ENCODE measurements at places on chromosomes 2 and 18.

GRCh38 chr2:30253873-30254684 lies 22.7 kb downstream of the LBH start:
- DNase-seq, result no peak

- DNase-seq, result no peak
Measured at GRCh38 chr2:26672818-26673393, 19.6 kb upstream of the KCNK3 start.

GRCh38 chr2:157747695-157748370 lies 119.2 kb upstream of the ACVR1C start:
- no peak for DNase-seq

DNA sequence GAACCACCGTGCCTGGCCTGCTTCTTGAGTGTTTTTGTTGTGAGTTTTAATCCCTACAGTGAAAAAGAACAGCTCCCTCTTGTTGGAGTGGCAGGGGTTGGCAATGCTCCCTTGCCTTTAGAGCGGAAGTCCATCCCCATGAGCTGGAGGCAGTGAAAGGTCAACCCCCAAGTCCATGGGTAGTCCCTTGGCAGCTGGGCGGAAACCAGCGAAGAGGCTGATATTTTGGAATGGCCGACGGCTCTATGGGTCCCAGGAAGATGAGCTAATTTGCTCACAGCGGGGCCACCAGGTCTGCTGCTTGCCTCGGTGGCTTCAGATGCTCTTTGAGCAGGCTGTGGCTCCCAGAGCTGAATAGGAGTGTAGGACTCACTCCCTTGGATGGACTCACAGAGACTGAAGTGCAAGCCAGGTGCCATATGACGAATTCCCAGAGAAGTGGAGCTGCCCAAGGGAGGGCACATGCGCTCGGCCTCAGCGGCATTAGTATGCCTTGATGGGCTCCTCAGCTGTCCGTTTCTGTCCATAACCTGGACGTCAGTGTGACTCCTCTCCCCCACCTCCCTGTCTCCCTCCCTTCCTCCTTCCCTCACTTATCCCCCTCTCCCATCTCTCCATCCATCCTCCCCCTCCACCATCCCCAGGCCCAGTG lies 25.4 kb upstream of the RHOB start:
- DNase-seq, result no peak

GRCh38 chr2:36578343-36579296 lies 19.3 kb downstream of the FEZ2 start:
- DNase-seq, result no peak

DNA sequence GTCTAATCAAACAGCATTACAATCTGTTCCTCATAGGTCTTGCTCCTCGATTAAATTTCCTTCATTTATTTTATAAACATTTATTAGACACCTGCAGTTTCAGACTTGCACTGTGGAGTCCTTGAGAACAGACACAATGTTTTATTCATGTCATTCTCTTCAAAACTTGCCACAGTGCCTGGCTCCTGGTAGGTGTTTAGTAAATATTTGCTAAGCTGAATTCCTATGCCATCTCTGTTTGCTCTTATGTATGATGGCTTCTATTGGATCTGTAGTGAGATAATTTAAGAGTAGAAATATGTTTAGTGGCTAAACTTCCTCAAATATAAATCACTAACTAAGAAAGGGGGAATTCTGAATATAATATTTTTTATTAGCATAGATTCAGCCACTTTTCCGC lies 61.4 kb downstream of the LRATD1 start:
- no peak for DNase-seq

All from cortex of kidney (tissue), 1 donor.